ENCODE measurements at places on chromosomes 12 and 14.

DNA sequence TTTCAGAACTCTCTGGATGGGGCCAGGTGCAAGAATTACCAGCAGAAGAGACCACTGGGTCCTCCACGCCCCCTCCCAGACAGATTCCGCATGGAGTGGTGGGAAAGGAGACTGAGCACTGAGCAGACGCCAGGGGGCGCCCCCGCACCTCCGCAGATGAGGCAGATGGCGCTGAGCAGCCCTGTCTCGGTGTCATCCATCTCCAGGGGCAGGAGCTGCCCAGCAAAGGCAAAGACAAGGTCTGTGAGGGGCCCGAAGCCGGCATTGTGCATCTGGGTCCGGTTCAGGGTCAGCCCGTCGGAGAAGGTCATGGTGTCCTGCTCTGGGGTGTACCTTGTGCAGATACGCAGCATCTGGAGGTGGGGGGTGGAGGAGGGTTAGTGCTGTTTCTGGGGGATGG is 6.3 kb upstream of the ITGB7 start:
- DNase-seq, result peak; percentile 73

GRCh38 chr14:105526776-105527380 is 495 bp downstream of the TMEM121 start:
- DNase-seq, result no peak

GRCh38 chr14:30748343-30748742 is 126.0 kb upstream of the COCH start:
- no peak for DNase-seq

DNA sequence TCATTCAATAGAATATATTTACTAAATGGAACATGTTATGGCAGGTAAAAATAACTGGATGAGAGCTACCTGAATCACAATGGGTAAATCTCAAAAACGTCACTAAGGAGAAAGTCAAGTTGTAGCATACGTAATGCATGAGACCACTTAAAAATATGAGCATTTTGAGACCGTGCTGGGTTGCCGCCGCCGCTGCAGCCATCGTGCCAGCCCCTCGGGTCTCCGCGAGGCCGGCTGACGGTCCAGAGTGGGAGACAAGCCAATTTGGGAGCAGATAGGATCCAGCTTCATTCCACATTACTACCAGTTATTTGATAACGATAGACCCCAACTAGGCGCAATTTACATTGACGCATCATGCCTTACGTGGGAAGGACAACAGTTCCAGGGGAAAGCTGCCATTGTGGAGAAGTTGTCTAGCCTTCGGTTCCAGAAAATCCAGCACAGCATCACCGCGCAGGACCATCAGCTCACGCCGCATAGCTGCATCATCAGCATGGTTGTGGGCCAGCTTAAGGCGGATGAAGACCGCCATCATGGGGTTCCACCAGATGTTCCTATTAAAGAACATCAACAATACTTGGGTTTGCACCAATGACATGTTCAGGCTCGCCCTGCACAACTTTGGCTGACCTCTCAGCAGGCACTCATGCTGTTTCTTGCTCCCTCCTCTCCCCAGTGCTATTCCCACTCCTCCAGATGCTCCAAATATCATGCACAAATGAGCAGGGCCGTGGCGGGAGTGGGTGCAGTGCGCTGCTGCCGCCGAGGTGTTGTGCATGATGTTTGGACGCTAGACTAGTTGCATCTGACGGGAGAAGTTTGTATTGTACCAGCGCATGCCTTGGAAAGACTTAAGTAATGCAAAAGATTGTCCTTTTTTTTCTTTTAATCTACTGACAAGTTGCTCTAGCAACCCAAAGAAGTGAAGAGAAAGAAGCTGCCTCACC is 6.3 kb upstream of the BRMS1L start:
- DNase-seq, result no peak

- DNase-seq, result no peak
These were observed 75.4 kb downstream of the IFT81 start for GRCh38 chr12:110199339-110200123.

- DNase-seq, result no peak
These were observed 7.8 kb downstream of the IKZF4 start for GRCh38 chr12:56028511-56029165.

DNA sequence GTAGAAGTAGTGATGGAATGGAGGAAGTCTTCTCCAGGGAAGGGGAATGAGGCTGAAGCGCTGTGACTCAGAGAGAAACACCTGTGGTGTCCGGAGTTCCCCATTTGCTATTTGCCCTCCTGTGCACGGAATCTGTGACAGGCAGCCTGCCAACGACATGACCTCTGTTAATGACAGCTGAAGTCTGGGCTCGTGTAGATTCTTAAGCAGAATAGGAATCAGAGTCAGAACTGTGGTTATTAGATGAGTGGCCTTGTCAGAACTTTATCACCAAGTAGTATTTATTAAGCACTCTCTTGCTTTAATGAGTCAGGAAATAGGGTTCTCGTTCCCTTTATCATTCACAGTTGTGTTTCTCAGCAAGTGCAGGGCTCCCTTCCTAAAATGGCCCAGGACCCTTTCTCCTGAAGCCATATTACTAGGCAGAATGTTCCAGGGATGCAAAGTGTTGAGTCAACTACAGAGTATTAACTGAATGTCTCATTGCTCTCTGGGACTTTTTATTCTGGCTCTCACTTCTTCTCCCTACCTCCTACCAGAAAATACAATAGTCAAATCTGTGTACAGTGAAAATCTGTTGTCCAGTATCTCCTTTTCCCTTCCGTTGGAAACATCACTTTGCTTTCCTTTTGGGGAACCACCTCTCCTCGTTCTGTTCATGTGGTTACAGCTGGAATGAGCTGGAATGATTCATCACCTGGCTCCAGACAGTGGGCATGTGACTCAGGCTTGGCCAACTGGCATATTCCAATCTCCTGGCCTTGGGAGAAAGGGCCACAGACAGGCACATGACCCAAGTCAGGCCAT is 77.8 kb upstream of the MAX start:
- no peak for DNase-seq

GRCh38 chr12:87332987-87333726 is 696.0 kb downstream of the C12orf50 start:
- no peak for DNase-seq

DNA sequence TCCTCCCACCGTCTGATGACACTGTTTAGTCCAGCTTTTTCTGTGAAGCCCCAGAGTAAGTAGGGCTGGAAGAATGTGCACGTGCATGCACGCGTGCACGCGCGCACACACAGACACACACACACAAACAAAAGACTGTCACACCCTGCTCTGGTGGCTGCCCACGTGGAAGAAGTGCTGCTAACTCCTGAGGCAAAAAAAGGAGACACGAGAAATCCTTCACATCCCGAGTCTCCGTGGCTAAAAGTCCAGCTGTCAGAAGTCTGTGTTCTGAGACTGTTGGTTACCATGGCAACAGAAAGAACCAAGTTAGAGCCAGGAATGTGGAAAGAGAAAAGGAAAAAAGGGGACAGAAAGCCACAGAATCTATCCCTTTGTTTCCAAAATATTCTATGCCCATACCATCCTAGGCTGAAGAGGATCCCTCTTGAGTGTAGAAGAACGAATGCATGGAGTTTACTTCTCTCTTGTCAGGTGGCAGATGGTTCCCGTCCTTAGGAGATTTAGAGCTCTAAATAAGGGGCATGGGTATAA is 1.6 kb upstream of the C12orf71 start:
- no peak for DNase-seq

DNA sequence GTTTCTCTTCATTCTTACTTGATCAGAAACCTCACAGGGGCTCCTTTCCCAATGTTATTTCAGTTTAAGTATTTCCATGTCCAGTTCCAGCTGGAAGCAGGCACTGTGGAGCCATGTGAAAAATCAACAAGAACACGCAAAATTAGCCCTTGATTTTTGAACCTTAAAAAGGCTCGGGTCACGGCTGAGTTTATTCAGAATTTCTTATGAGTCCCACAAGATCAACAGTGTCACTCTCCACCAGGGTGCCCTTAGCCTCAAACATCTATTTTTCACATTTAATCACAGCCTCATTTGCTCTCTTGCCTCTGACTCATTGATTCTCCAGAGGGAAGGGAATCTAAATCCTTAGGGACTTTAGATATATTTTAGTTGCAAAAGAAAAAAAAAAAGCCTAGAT is 157.7 kb upstream of the AVPR1A start:
- no peak for DNase-seq

GRCh38 chr14:60227291-60227690 is 21.7 kb upstream of the PPM1A start:
- no peak for DNase-seq

DNA sequence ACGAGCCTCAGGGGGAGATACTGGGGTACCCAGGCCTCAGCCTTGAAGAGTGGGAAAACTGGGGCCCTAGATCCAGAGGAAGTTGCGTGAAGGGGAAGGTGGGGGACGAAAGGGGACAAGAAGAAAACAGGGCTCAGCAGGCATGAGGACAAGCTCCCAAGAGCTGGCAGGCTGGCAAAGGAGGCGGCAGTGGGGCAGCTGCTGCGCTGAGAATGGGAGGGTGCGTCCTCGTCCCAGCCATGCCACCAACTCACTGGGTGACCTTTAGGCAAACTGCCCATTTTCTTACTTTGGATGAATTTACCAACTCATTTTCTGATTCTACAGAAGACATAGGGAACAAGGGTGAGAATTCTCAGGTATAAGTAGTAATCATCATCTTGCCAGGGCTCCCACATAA is 133.6 kb downstream of the TTC7B start:
- no peak for DNase-seq

Data from stimulated activated CD4-positive, alpha-beta T cell treated with anti-CD3 and anti-CD28 coated beads, Interleukin-15, amount 100 ng/mL, for 1 hour (primary cell).